ENCODE measurements at places on chromosomes 2 and 18.

DNA sequence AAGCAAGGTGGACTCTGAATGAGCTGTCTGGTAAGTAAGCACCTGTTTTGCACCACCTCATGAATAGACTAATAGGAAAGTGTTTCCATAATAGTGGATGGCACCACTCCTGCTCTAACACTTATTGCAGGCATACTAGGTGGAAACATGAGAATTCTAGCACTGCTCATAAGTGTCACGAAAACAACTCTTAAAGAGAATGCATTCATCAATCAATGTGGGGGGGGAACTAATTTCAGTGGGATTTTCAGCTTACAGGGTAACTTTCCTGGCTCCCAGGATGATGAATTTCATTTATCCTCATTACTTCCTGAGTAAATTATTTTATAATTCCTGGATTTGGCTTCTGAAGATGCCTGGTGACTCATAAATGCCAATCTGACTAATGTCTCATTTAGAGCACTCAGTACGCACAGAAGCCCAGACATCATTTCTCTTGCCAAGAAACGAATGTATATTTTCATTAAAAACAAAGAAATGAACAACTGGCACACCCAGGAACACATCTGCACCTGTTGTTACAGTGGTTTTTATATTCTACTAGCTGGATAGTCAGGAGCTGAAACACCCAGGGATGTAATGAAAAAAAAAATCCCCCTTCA, 129.6 kb downstream of the PID1 start:
- peak; percentile 81 for DNase-seq

GRCh38 chr2:8520791-8521344, 161.0 kb upstream of the ID2 start:
- DNase-seq: no peak

- no peak for DNase-seq
Observed at GRCh38 chr2:30311711-30312110, 80.4 kb downstream of the LBH start.

DNA sequence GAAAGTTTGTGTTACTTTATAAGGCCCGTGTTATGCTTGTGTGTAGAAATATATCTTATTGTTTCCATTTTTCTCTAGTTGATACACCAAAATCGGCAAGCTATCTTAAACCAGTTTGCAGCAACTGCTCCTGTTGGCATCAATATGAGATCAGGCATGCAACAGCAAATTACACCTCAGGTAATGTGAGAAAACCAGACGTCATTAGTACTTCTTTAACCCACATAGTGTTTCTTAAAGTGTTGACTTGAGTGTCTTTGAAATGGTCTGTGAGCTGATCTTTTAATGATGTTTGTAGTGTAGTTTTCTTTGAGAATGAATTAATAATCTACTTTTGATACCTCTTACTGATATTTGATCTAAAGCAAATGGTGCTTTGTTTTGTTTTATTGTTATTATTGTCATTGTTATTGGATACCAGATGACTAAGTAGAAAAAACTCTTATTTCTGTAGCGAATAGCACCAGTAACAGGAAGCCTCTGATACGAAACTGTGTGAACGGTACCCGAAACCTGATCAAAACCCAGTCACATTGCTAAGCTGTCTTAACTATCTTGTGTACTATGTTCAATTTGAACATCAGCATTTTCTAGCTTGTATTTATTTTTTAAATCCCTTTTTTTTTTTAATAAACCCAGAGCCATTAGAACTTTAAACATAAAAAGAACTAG, 53.7 kb downstream of the PTRHD1 start:
- DNase-seq: no peak

DNA sequence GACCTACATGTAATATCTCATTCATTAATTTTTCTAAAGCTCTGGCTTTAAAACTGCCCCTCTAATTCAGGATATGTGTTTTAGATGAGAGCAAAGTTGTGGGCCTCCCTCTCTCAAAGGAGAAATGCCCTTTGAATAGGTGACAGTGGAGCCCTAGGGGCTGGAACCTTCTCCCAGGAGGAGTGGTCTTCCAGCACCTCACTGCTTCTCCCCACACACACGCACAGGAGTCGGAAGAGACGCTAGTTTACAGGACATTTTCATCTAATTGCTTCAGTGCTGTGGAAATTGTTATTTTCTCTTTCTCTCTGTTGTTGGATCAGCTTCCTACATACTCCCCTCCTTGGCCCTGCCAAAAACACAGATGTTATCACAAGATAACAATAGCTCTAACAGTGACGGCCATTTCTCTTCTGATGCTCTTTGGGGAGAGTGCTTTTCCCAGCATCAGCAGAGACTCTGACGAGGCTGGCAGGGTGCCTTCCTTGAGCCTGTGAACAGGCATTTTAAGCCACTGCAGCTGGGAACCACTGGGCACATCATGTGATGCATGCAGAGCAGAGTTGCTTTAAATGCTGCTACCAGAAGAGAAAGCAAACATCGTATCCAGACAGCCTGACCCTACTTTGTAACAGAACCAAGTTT, 209.4 kb upstream of the SP5 start:
- DNase-seq: no peak

DNA sequence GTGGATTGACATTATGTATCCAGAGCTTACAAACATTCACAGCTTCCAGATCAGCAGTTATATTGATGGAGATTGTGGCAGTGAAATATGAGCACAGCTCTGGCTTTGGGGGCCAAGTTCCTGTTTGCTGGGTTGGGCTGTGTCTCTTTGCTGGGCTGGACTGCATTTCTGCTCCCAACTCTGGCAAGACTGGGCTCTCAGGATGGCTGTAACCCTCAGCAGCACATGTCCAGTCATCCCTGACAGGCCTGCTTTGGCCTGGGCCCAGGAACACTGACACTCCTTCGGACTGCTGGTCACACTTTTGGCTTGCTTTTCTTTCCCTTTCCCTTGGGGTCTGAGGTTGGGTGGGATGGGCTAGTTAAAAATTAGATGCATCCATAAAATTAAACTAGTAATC, 17.9 kb upstream of the VPS4B start:
- DNase-seq: peak; percentile 70

DNA sequence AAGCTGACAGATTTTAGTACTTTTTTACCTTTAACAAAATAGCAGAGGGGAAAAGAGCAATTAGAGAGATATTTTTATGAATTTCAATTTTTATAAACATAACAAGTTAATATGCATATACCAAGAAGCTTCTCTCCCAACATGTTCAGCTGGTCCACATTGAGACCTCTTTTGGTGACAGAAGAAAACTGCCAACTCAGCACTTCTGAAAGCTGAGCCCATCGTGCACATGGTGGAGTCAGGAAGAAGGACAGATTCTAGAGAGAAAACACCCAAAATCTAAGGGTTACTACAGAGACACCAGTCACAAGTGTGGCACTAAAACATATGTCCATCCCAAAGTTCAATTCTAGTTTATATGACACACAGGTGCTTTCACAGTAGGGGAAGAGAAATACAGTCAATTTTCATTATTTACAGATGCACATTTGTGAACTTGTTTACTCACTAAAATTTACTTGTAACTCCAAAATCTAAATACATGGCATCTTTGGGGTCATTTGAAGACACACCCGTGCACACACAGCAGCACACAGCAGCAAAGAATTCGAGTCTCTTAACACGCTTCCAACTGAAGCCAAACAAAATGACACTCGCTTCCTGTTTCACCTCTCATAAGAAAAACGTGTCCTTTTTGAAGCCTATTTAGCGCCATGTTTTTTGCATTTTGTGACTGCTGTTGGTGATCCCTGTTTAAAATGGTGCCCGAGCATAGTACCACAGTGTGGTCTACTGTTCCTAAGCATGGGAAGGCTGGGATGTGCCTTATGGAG, 31.5 kb downstream of the STAT1 start:
- DNase-seq: no peak

- peak; percentile 81 for DNase-seq
Observed at GRCh38 chr2:156331572-156332283, 793 bp downstream of the NR4A2 start.

DNA sequence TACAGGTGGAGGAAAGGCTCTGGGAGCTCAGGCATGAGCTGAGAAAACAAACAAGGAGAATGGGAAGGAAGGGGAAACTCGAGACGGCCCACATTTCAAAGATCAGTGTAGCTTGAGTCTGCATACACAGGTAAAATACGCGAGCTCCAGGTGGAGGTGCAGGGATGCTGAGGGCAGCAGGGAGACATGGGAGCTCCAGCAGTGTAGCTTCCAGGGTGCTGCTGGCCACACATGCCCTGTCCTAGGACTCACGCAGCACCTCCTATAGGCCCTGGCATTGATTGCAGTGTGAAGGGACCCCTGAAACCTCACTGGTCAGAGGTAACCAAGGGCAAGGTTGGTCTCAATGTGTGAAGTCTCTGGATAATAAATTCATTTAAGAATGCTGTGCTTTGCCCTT, 362.8 kb upstream of the HS6ST1 start:
- no peak for DNase-seq

- DNase-seq: peak; percentile 80
Observed at GRCh38 chr2:65045651-65046050, 10.6 kb upstream of the CEP68 start.

GRCh38 chr18:49431165-49431962, 29.1 kb downstream of the DYM start:
- DNase-seq: peak; percentile 20

DNA sequence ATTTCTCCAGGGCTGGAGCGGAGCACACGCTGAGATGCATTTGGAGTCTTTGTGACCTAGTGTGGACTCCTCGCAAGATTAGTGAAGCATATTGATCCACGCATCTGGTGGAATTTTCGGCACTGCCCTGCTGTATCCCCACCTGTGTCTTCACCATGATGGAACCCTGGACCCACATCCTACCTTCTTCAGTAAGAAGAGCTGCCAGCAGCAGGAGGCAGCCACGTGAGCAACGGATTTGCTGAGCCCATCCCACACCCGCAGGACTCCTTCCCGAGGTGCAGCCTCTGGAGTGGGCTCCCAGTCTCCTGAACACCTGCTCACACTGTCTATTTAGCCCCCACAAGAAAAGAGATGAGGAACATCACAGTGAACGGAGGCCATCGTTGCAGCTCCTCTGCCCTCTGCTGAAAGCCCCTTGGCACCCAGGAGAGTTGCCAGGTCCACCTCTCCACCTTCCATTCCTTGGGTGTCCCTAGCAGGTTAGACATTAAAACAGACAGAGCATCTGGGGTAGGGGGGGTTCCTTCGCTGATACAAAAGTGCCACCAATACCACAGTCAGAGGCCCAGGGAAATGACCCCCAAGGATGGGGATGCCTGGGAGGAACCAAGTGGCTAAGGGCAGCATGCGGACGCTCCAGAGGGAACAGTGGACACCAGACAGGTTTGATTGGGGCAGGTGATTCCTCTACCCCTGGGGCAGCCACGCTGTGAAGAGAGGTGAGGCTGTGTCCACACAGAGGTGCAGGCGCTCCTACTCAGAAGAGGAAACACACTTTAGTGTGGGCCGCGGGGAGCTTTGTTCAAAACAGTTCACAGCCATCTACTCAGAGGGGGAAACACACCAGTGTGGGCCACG, 302.8 kb upstream of the SALL3 start:
- no peak for DNase-seq

- DNase-seq: peak; percentile 39
Observed at GRCh38 chr2:221104361-221104811, 467.7 kb downstream of the EPHA4 start.

DNA sequence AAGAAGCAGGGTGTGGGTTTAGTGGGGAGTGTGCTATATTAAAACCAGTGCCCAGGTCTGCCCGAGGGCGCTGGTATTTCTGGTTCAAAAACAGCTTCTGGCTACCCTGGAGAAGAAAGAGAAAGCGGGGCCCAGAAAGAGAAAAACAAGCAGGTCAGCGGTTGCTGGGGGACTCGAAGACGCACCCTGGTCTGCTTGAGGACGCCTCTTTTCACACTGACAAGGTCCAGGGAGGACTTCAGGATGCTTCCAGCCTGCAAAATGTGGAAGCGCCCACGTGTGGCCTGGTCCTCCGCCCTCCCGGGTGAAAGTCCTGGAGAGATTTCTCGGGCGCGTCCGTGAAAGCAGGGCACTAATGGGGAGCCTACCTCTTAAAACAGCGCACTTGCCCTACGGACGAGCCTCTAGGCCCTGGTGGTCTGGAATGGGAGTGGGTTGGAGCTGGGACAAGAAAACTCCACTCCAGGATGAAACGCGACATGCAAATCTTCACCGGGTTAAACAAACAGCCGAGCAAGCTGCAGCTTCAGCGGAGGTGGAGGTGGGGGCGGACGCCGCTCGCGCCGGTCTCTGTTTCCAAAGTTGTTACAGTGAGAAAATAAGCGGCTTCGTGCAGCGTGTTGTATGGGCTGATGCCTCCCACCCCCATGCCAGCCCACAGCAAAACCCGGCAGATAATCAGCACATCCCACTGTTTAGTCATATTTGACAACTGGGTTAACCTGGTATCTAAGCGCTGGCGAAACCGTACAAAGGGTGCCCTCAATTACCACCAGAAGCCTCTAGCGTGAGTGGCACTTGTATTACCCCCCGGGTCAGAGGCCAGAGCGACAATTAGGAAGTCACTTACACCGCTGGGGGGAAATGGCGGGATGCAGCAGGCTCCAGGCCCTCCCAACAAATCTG, 1.1 kb upstream of the SP9 start:
- DNase-seq: no peak

- DNase-seq: peak; percentile 26
Observed at GRCh38 chr2:74181739-74182138, 3.1 kb upstream of the MOB1A start.

DNA sequence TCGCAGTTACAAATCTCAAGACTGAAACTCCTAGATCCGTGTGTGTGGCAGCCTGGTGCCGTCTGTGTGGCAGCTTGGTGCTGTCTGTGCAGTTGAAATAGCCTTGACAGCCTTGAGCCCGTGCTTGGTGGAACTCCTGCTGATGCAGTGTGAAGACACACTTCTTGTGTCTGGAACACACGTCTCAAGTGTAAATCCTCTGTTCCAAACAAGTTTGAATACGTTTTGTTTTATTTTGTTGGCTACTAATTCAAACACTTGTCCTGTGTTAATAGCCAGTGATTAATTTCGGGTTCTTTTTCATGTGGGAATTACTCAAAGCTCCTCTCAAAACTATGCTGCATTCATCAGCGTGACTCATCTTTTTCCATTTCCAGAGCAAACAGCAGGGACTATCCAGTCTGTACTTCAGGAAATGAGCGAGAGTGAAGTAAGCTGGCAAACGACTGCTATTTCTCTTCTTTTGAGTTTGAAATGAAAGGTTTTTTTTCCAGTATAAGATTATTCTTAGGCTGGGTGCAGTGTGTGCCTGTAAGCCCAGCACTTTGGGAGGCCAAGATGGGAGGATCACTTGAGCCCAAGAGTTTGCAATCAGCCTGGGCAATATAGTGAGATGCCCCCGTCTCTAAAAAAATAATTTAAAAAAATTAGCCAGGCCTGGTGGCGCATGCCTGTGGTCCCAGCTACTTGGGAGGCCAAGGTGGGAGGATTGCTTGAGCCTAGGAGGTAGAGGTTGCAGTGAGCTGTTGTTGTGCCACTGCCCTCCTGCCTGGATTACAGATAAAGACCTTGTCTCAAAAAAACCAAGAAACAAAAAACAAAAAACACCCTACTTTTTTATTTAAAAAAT, 152.9 kb downstream of the SPP2 start:
- DNase-seq: peak; percentile 93

- no peak for DNase-seq
Observed at GRCh38 chr2:197128126-197128525, 182.5 kb downstream of the ANKRD44 start.

All from EH (cell line).